GM04504 (cell line): ENCODE measurements at places on chromosomes 12 and 14.
A peak's percentile ranks its signal among the peaks of the same experiment; 100 is the strongest.

- no peak for DNase-seq
Measured at GRCh38 chr12:94753036-94753679, 102.8 kb upstream of the TMCC3 start.

- DNase-seq, result no peak
Measured at GRCh38 chr14:50936016-50936340, 8.3 kb downstream of the PYGL start.

- DNase-seq, result no peak
Measured at GRCh38 chr14:76762411-76763095, 1.3 kb downstream of the VASH1 start.

DNA sequence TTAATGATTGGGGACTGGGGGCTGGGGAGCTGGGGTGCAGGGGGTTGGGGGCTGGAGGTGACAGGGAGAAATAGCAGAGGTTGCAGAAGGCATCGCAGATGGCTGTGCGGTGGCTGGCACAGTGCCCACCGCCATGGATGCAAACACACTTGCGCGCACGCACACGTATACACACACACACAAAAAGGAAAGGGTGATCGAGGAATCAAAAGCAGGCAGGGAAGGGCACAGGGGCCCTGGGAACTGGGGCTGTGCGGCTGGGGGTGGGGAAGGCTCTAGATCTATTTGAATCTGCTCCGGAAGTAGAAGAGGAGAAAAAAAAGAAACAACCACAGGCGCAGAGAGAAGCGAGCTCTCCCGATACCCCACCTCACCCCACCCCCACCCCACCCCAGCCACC is 39.4 kb downstream of the ZFHX2 start:
- no peak for DNase-seq

DNA sequence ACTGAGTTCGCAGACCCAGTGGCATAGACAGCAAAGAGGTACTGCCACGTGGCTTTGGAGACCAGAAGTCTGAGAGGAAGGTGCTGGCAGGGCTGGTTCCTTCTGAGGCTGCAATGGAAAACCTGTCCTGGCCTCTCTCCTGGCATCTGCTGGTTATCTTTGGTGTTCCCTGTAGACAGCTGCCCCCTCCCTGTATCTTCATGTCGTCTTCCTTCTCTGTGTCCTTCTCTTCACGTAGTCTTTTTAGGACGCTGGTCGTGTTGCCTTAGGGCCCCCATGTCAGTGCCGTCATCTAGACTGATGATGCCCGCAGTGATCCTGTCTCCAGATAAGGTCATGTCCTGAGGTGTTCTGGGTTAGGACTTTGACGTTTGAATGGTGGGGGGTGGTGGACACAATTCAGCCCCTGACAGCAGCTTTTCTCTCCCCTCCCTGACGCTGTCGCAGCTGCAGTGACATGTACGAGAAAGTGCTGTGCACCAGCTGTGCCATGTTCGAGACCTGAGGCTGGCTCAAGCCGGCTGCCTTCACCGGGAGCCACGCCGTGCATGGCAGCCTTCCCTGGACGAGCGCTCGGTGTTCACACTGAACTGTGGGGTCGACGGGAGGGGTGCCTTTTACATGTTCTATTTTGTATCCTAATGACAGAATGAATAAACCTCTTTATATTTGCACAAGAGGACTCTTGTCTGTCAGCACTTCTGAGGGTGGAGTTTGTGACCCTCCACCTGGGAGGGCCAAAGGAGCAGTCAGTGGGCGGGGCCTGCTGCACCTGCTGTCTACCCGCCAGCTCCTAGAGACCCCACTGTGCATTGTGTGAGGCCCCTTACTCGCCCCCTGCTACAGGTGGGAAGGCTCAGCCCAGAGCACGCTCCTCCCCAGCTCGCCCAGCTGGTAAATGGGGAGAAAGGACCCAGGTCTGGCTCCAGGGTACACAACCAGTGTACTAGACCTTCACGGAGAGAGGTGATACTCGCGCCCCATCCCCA is 6.3 kb downstream of the SIVA1 start:
- DNase-seq, result no peak

- DNase-seq, result no peak
Measured at GRCh38 chr12:94731733-94732360, 81.5 kb upstream of the TMCC3 start.

DNA sequence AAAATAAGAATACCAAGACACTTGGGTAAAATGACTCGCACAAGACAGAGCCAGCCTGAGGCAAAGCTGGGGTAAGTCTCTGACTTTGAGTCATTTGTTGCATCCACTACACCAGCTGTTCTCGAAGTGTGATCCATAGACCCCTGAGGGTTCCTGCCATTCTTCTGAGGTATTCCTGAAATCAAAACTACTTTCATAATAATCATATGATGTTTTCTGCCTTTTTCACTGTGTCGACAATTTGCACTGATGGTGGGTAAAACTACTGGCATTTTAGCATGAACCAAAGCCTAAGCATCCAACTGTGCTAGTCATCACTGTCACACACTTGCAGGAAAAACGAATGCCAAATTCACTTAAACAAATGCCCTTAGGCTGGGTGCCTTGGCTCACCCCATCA is 135.5 kb upstream of the FUT8 start:
- DNase-seq, result no peak

DNA sequence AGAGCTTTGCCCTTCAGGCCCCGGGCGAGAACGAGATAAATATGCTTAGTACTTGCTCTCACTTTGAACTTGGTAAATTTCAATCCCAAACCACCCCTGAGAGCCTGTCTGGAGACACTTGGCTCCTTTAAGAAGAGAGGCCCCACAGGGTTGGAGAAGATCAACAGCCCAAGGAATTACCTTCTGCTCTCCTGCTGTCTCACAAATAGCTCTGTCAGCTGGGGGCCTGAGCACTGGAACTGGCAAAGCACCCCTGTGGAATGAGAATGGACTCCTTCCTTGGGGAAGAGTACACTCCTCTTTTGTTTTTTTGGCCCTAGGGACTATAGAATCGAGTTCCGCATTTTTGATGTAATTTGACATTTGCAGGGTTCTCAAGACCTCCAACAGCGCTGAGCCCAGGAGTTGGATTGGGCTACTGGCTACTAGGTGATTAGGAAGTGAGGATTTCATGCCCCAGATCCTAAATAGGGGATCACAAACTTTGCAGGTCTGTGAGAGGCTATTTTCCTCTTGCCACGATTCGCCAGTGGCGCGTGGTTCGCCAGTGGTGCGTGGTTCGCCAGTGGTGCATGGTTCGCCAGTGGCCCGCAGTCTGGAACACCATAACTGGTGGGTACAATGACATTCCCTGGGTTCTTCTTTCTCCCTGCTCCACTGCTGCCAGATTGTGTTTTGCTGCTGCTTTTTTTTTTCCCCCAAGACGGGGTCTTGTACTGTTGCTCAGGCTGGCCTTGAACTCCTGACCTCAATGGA is 17.8 kb upstream of the MEG3 start:
- no peak for DNase-seq

DNA sequence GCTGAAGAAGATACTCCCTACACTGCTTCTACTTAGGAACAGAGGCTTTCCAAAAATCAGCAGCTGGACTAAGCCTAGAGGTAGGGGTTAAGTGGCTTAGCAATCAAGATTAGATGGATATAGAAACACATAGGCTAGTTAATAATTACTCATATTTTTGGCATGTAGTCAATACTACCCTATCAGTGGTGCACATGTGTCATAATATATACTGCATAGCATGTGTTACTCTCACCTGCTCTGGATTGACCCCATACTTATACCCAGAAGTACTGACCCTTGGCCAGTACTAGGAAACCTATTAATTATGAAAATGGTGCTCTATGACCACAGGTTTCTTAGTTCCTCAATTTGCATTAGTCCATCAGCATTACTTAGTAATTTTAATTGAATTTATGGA is 528.4 kb upstream of the LMO3 start:
- no peak for DNase-seq

DNA sequence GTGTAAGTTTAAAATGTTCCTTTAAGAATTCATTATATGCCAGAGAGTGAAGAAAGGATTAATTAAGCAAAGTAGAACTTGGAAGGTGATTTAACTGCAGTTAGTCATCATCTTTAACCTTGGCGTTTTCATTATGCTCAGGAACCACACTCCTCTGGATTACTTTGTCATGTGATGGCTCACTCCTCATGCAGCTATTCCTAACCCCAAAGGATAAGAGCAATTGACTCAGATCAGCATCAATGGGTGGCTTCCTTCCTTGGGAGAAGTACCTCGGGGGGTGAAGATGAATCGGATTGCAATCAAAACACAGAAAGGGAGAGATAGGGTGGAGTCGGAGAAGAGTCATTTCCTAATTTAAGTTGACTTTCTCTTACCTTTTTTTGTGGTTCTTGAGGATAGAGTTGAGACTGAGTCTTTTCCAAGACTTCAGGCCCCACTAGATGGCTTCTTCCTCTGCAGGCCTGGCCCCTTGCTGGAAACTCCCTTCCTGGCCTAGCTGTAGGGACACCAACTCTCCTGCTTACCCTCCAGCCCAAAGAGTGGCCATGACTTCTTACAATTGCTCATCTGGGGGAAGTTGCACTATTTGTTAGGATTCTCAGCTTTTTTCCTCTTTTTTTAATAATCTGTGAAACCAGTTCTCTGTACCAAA is 238.6 kb upstream of the DDHD1 start:
- no peak for DNase-seq

DNA sequence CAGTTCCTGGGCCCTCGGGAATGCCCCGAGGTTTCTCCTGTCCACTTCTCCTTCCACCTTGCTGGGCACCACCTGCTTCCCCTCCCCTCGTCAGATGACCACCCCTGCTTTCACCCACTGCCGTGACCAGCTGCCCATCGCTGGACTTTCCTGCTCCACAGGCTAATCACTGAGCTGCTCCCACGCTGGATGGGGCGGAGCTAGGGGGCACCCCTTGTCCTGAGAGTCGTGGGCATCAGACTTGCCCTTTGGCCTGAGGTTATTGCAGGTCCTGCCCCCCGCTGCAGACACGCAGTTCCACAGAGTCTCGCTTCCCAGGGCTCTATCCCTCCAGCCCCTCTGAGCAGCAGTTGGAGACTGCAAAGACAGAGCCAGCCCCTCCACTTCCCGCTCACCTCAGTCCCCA is 427 bp downstream of the SLC6A12 start:
- DNase-seq, result no peak

GRCh38 chr12:47941475-47941780 is 22.0 kb upstream of the TMEM106C start:
- DNase-seq, result no peak

GRCh38 chr14:66359500-66359899 is 126.7 kb upstream of the CCDC196 start:
- peak; percentile 11 for DNase-seq
